Vein endothelial cell (primary cell): ENCODE measurements at places on chromosomes 5 and 9. TPM values are rescaled to one million over a fixed set of nuclear protein-coding genes. Genes with fewer than 3 reads are reported as not detected.

The SPINK6 gene
- total RNA-seq: not detected in 2 replicates

The SYK gene
- total RNA-seq: under 0.01 TPM in 1 of 2 replicates, not detected in the other

The ITK gene
- total RNA-seq: not detected in 2 replicates

The SLC1A3 gene
- not detected in 2 replicates for total RNA-seq

The GPR21 gene
- total RNA-seq: 1.3 TPM in 2 replicates

The C9orf152 gene
- not detected in 2 replicates for total RNA-seq
